EL (cell line): ENCODE measurements at places on chromosomes 3 and 15.

DNA sequence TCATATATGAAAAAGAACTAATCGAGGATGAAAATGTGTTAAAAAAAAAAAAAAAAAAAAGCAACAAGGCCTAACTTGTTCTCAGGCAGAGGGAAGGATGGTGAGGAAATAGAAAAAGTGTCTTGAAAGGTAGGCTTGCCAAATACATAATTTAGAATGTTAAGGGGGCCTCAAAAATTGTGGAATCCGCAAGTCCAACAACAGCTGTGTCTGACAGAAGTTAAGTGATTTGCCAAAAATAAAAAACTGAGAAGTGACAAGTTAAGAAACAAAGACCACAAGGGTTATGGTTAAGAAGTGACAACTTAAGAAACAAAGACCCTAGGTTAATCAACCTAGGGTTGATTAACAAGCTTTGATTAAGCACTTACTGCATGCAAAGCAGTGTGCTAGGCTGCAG is 110.6 kb downstream of the P2RY1 start:
- DNase-seq = no peak

DNA sequence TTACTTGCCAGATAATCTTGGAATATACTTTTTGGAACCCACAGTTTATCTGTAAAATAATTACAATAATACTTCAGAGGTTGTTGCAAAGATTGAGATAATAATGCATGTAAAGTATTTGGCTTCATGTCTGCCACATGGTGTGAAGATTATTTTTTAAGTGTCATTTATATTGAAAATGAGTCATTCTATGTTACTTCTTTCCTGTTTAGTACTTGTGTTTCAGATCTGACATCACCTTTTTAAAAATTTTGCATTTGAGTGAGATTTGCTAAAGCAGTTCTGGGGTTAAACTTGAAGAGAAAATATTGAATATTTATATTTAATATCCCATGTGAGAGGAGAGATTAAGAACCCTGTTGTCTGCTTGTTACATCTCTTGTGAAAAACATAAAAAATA is 31.2 kb downstream of the IQGAP1 start:
- DNase-seq = no peak

DNA sequence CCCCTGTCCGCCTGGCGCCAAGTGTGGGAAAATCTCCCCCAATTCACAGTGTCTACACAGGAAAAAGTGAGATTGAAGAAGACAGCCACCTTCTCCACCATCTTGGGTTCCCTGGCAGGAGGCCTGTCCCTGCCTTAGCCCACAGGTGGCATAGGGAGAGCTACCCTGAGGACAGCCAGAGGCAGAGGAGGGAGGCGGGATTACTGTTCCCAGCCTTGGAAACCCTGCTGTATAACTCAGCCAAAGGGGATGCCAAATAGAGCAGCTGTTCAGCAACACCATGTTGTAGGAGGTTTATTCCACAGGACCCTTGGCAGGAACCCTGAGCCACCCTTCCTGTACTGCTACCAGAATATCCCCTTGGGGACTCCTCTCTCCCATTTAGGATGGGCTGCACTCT is 54.8 kb downstream of the PAK2 start:
- DNase-seq = no peak

DNA sequence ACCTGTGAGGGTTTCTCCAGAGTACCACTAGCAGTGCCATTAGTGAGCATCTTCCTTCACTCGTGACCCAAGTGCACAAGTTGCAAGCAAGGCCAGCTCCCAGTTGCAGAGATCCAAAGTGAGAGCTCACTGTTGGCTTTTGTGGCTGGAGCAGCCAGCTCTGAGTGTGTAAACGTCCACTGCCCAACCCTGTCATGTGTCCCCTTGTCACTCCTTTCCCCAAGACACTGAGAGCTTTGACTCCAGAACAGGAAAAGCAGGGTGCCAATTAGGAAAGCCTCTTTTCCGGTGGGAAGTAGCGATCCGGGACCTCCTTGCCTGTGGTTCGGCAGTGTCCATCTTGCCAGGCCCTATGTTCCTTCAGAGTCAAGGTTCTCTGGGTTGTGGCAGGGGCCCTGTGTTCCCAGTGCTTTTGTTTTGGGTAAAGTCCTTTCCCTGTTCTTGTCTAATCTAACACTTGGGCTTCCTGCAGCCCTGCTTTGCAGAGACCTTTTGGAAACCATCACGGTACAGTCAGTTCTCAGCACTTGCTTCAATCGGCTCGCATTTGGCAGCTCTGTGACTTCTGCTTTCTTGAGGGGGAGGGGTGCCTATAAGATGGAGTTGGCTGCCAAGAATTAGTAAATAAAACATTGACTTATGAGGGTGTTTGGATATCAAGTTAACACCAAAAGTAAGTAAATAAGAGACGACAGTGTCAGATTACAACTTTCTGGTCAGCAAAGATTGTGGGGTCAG is 90.5 kb downstream of the DNASE1L3 start:
- DNase-seq = no peak

DNA sequence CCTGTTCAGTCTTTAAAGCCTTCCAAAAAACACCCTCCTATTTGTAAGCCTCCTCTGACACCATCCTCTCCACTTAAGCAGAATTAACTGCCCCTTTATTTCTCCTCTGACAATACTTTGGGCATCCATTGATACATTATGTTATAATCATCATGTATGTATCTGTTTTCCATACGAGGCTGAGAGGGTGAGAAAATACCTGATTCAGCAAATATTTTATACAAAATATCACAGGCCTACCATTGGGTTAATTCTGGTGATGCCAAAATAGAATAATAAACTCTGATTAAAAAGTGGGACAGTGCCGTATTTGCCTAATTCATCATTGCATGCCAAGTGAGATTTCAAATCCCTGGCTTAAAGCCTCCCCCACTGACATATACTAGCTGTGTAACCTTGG is 118.2 kb upstream of the ADAMTS9 start:
- DNase-seq = no peak
